A549 (cell line): ENCODE measurements at places on chromosomes 4 and X.
A peak's percentile ranks its signal among the peaks of the same experiment; 100 is the strongest.

GRCh38 chrX:127764674-127765073 lies 287.5 kb downstream of the ACTRT1 start:
- DNase-seq: no peak

GRCh38 chr4:143575331-143575730 lies 61.8 kb downstream of the SMARCA5 start:
- no peak for DNase-seq

GRCh38 chr4:123528501-123529277 lies 132.1 kb downstream of the SPRY1 start:
- no peak for DNase-seq

DNA sequence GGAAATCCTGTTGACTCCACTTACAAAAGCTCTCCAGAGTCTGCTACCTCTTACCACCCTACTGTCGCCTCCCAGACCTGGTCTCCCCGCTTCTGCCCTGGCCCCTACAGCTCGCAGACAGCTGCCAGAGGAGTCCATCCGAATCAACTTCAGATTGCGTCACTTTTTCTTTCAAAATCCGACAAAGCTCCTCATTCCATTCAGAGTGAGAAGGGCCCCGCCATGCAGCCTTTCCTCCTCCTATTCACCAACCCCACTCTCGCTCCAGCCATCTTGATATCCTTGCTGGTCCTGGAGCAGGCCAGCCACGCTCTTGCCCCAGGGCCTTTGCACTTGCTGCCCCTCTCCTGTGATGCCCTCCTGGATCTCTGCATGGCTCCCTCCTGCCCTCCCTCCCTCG lies 5.2 kb upstream of the OPN1LW start:
- no peak for DNase-seq

DNA sequence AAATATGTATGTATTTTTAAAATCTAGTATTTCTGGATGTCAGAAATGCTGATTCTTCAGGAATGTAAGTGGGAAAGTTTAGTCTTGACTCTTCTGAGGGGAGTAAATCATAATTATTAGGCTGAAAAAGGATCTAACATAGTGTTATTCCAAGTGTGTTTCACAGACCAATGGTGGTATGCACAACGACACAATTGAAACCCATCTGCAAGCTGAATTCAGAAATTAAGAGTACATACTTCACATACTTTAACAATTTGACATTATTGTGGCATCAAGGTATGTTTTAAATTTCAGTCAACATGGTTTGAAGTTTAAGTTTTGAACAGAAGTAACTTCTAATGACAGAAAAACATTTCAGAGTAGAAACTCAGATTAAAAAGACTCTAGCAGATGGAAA lies 236.7 kb downstream of the SLC7A11 start:
- no peak for DNase-seq

- peak; percentile 47 for DNase-seq
Measured at GRCh38 chr4:83855044-83855443, 319.1 kb downstream of the GPAT3 start.

GRCh38 chr4:37054531-37055077 lies 189.9 kb upstream of the NWD2 start:
- no peak for DNase-seq

- DNase-seq: no peak
Measured at GRCh38 chr4:121073004-121073435, 685 bp upstream of the NDNF start.

DNA sequence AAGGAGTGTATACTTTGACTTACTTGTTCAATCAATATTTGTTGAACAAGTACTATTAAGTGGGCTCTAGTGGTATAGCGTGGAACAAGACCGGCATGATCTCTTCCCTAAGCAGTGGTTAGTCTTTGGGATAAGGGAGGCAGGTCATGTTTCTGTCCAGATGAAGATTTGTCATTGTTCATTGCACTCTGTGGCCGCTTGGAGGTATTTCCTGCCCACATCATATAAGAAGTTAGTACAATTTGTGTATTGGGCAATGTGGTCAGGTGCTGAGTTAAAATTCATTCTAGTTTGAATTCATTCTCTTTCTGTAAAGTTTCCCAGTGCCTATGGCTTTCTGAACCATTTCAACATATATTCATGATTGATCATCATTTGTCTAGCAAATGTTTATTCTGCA lies 101.1 kb upstream of the SHISA3 start:
- DNase-seq: peak; percentile 4

GRCh38 chr4:156298230-156298629 lies 344.6 kb upstream of the CTSO start:
- DNase-seq: peak; percentile 17

- no peak for DNase-seq
Measured at GRCh38 chr4:107018344-107018735, 17.8 kb downstream of the DKK2 start.

DNA sequence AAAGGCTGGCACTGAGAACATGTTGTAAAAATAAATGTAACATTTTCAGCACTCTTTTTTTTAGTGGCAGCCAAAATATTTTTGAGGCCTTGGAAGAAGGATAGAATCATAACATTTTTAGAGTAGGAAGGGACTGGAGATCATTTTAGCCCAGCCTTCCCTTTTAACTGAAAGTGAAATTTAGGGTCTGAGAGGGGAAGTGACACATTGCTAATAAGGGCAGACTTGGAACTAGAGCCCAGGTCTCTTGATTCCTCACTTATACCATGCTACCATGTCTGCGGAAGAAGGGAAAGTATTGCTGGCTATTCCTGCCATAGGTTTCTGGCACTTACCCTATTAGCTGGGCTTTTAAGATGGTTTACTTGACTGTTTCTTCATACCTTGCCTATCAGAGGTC lies 4.8 kb downstream of the WDR44 start:
- DNase-seq: no peak

- DNase-seq: no peak
Measured at GRCh38 chrX:3450881-3451570, 104.6 kb upstream of the MXRA5 start.

DNA sequence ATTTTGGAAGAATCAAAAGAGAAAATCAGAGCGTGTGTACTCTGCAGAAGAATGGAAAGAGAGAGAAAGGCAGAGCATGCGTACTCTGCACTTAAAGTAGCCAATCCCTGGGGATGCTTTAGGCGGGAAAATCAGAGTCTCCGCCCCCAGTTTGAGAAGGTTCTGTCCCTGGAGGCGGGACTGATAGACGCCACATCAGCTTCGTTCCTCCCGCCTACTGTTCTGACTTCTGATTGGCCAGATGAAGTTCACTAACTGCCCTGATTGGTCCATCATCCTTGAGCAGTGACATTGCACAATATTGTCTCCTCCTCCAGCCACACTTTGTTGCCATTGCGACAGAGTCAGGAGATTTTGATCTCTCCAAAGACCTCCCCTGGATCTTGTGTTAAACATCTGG lies 23.8 kb downstream of the SSX1 start:
- peak; percentile 30 for DNase-seq

DNA sequence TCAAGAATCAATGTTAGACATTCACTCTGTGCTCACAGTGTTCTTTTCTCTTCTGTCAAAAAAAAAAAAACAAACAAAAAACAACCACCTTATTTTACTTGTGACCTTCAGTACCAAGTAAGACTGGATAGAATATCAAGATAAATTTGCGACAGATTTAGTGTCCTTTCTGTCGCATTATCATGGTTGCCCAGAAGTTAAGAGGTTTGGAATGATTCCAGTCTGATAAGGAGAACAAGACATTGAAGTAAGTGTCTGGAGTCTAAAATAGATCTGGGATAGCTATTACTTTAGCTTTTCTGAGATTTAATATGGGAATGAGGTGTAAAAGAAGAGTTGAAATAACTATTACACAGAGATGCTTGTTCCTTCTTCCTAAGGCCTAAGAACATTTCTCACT lies 31.7 kb downstream of the SNCA start:
- DNase-seq: no peak

- no peak for DNase-seq
Measured at GRCh38 chr4:184598753-184599491, 50.3 kb downstream of the CASP3 start.

- no peak for DNase-seq
Measured at GRCh38 chr4:159201168-159201567, 98.3 kb downstream of the RAPGEF2 start.

- no peak for DNase-seq
Measured at GRCh38 chrX:49862093-49862492, 17.2 kb upstream of the USP27X start.

- DNase-seq: no peak
Measured at GRCh38 chr4:111847296-111848008, 297.8 kb upstream of the FAM241A start.

DNA sequence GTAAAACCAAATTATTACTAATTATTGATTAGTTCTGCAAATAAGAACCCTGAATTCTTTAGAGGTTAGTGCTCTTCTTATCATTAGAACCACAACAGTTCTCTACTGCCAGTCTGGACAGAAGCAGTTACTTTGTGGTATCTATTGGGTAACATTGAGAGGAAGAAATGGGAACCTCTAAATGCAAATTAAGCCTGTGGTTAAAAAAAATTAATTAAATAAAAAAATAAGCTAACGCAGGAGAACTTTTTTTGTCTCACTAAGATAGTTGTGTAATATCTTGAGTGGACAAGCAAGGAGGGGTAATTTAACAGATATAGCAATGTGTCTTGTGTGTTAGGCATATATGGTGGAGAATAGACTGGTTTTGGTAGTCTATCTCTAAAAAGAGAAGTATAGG lies 32.9 kb upstream of the TET2 start:
- no peak for DNase-seq

GRCh38 chr4:87087420-87087819 lies 133.0 kb downstream of the KLHL8 start:
- no peak for DNase-seq

- no peak for DNase-seq
Measured at GRCh38 chrX:47629419-47630200, at the start of gene CFP. Gene CFP (minus strand): TSS chrX:47629930. CDS start chrX:47629844, 86 bp downstream.

DNA sequence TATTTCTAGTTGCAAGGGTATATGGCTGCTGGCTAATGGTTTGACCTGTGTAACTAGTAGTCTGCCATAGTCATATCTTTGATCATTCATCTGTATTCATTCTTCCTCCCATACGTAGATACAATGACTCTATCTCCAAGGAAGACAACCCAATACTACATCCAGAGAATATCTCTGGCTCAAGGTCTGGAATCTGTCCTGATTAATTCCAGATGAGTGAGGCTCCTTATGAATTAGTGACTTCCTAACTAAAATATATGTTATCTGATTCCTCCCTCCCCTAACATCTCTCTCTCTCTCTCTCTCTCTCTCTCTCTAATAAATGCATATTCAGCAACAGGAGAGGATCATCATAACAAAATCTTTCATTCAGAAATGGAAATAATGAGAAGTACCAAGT lies 641.5 kb downstream of the FAT4 start:
- DNase-seq: no peak

- no peak for DNase-seq
Measured at GRCh38 chr4:67130411-67130810, 414.9 kb downstream of the CENPC start.

DNA sequence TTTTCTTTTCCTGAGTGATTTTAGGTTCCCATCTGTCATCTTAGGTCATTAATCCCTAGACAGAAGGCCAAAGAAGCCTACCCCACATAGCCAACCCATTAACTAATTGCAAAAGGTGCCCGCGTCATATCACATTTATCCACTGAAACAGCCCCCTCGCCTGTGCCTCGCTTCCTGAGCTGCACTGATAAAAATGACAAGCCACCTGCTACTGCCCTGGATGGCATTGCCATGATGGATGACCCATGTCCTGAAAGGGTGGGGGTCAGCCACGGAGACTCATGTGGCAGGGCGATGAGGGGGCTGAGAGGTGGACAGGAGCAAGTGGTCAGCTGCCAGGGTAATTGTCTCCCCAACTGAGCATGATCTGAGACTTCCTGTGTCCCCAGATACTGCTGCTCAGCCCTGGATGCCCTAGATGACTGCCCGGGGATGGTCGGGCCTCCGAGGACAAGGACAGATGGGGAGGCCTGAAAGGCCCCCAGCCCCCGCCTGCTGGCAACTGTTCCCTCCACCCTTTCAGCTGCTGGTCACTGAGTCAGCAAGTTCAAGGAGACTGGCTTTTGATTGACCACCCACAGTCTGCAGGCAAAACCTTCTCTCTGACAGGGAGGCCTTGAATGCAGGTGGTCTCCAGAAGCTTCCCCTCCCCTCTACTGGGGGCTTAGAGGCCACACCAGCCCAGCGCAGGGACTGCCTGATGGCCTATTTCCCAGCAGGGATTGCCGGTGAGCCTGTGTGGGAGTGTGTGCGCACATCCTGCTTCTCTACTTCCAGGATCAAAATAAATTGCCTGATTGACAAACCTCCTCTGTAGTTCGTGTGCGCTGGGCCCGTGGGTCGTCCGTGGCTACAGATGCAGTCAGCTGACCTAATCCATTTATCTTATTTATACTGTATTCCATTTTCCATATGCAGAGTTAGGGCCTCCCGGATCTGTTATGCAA lies 496.3 kb downstream of the BCOR start:
- no peak for DNase-seq

GRCh38 chrX:25144043-25144940 lies 128.5 kb upstream of the ARX start:
- DNase-seq: peak; percentile 60
